ENCODE measurements at places on chromosomes 3 and 15.

DNA sequence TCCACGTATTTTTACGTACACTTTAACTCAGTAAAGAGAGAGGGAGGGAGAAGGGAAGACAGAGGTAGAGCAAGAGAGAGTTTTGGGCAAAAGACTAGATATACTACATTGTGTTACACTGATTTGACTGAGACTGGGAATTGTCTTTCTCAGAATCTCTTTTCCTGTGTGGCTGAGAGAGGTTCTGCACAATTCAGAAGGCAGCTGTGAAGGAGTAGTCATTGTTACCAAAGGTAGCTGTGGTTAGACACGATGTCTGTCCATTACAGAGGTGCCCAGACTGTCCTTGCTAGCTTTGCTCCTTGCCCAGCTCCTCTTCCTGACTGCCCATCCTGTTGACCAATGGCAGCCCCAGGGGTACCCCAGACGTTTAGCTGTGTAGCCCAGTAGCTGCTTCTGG, 577.5 kb upstream of the CBLB start:
- DNase-seq: no peak

DNA sequence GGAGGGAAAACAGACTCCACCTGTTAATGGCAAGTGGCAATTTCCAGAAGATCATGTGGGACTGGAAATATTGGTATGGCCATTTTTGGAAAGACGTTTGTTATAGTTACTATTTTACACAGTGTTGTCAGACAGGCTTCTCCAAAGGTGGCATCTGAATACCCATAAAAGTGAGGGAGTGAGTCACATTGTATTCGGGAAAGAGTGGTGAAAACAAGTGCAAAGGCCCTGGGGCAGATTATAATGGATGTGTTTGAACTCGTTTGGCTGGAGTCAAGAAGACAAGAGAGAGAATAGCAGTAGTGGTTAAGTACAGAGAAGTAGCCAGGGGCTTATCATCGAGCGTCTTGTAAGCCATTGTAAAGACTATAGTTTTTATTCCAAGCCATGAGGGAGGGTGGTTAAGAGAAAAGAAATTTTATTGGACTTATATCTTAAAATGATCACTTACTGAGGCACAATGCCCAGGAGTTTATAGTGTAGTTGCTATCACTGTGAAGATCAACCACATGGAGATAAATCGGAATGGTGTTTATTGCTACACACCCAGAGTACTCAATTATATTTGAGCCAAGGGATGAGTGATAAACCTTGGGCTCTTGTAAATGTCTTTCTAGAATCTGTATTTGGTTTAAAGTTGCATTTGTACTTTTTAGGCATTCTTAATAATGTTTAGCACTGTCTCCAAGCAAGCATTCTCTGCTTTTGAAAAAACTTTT, 212.8 kb upstream of the KBTBD8 start:
- no peak for DNase-seq

DNA sequence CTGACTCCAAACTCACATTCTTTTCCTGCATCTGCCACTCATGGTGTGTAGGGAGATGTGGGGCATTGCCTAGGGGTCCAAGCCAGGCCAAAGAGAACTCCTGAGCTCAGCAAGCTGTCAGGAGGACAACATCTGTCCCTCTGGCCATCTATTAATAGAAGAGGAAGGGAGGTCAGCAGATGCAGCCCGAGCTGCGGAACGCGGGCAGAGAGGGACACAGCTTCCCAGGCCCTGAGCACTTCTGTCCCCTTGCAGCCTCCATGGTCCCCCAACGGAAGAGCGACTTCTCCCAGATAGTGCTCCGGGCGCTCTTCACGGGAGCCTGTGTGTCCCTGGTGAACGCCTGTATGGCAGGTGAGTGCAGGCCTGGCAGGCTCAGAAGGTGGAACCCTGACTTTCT, 37.3 kb upstream of the PDE8A start:
- DNase-seq: no peak

GRCh38 chr3:197298945-197299854, 788 bp upstream of the DLG1 start:
- no peak for DNase-seq

GRCh38 chr15:95690631-95691340, 639.7 kb upstream of the NR2F2 start:
- no peak for DNase-seq

- no peak for DNase-seq
These were observed 183.0 kb upstream of the TMCO5A start for GRCh38 chr15:37751401-37751800.

DNA sequence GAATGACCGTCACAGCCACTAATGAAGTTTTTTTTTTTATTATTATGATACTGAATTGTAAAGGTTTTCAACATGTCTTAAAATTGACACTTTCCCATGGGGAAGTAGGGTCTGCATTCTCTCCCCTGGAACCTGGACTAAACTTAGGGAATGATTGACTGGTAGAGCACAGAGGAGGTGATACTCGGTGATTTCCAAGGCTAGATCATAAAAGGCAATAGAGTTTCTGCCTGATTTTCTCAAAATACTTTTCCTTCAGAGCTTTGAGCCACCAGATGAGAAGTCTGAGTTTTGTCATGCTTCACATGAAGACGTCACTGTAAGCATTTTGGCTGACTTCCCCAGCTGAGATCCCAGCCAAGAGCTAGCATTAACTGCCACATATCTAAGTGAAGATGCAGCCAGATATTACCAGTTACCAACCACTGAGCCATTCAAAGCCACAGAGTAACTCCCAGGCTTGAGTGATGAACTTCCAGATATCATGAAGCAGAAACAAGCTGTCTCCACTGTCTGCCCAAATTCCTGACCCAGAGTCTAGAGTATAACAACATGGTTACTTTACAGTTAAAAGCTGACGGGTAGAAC, 105.8 kb downstream of the LSAMP start:
- DNase-seq: no peak

- no peak for DNase-seq
These were observed 46.8 kb downstream of the EOMES start for GRCh38 chr3:27675287-27675686.

GRCh38 chr3:150038830-150039229, 68.1 kb upstream of the PFN2 start:
- DNase-seq: no peak

DNA sequence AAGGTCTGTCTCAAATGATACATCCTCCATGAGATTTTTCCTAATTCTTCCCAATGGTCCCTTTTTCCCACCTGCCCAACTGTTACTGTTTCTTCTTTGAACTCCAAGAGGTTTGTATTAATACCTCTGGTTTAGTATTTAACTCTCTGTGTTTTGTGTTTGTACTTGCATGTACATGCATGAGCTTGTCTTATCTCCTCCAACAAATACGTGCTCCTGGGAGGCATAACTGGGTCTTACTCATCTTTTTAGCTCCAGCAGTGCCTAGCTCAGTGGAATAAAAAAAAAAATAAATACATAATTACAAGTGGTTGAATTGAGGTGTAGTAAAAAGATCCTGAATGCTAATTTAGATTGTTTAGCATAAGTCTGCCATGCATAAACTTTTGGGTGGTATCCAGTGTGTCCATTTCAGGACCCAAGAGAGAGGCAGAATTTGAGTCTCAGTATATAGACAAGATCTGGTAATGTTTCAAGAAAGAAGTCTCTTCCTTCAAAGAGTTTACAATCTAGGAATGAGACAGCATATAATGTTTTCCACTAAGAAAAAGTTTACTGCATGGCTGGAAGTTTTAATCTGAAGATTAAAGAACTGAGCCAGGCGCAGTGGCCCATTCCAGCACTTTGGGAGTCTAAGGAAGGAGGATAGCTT, 1.7 kb upstream of the LYSMD2 start:
- no peak for DNase-seq

GRCh38 chr3:72340476-72341379, 507.5 kb downstream of the SHQ1 start:
- DNase-seq: no peak

DNA sequence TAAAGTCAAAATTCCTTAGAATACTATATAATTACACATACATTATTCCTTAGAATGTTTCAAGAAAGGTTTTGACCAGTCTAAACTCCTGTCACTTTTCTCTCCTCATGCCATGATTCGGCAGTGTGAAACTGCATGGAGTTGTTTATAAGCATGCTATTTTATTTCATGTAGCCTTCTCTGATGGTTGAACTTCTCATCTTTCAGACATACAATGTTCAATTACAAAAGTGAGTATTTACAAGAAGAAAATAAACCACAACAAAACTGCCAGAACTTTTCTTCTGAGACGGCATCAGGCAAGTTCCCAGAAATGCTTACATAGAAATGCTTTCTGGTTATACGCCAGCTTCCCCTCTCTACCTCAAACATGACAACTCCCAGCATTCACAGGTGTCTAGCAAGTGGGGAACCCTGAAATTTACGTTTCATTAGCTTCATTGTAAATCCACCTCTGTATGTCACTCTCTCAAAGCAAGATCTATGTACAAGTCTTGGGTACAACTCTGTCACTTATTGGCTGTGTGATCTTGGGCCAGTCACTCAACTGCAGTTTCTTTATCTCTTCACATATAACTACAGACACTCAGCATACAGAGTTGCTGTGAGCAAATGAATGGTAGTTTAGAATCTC, 42.7 kb downstream of the HDGFL3 start:
- no peak for DNase-seq

DNA sequence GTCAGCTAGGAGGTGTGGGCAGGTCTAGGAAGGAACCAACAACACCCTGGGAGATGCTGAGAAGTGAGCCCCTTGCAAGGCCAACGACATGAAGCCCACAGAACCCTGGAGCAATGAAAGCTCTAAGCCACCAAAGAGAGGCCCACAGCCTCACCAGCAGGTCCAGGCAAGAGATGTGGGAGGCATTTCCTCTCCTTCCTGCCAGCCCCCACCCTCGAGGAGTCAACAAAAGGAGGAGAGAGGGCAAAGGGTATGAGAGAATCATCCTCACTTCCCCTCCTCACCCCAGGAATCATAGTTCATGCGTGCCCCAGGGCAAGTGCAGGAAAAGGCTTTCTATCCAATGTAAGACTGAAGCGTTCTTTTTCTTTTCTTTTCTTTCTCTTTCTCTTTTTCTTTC, 195.8 kb downstream of the SHQ1 start:
- DNase-seq: no peak

DNA sequence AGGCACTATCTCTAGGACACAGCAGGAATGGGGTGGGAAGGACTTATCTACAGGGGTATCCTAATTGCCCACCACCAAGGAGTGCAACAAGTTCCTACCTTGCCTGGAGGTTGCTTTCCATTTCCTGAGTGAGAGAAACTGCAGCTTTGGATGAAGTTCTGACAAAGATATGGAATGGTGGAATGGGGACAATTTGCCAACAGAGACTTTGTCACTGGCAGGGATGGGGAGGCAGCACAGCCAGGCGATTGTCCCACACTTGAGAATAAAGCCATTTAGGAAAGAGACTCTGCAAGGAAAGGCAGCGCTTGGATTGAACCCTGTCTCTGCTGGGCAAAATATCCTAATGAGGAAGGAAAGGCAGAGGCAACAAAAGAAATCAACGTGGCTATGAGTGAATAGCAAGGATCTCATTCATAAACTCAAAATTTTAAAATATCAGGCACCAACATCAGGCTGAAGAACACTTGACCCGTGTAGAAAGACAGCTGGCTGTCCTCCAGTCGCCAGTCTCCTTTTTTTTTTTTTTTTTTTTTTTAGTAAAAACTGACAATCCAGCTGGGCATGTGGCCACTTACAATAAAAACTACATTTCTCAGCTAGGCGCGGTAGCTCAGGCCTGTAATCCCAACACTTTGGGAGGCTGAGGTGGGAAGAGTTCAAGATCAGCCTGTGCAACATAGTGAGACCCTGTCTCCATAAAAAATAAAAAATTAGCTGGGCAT, 31.6 kb upstream of the PDE8A start:
- DNase-seq: no peak

DNA sequence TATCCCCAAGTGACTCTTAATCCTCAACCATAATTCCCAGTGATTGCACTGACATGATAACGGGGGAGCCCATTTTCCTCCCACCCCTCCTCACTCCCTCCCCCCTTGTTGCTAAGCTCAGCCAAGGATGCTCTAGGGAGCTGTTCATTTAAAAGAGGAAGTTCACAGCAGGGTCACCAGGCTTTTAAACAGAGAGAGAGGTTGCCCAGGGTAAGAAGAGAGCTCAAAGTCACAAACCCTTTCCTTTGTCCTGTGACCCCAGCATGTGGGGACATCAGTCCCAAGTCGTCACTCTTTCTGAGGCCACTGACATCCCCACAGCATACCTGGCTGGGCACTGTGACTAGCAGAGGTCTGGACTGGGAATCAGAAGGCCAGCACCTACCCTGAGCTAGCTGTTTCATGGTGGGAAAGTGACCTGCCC, 144.1 kb downstream of the RORA start:
- no peak for DNase-seq

GRCh38 chr3:146598535-146598934, 6.6 kb downstream of the PLSCR5 start:
- DNase-seq: no peak

DNA sequence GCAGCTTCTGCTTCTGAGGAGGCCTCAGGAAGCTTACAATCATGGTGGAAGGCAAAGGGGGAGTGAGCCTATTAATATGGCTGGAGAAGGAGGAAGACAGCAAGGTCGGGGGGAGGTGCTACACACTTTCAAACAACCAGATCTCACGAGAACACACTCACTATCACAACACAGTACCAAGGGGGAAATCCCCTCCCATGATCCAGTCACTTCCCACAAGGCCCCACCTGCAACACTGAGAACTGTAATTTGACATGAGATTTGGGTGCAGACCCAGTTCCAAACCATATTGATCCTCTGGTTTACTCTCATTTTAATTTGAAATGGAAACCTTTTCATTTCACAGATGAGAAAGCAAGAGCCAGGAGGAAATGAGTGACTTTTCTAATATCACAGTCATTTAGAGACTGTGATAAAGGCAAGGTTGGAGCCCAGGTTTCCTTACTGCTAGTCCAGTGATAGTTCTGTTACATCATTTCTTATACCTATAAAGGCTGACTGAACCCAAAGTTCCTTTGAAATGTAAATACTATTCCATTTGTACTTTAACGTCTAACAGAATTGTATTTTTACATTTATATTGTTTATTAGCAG, 105.8 kb upstream of the GAP43 start:
- DNase-seq: no peak

GRCh38 chr3:63470745-63471144, 181.7 kb upstream of the SNTN start:
- no peak for DNase-seq

DNA sequence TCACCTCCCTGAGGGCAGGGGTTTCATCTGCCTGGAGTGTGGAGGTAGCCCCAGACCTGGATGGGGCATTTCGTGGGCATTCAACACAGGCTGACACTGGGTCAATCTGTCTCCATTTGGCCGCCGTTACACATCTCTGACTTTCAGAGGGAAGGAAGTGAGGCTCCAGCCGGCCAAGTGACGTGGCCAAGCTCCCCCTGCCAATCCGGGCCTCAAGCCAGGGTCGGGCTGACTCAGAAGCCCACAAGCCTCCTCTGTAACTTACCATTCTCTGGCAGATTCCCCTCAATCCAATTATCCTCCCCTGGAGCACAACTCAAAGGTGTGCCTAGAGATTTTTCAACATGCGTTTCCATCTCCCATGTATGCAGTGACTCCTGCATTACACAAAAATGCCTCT, 227.6 kb downstream of the KLF13 start:
- DNase-seq: peak; percentile 8

- no peak for DNase-seq
These were observed 82.0 kb downstream of the CHDH start for GRCh38 chr3:53764026-53764775.

All from GOT3 (cell line).